ENCODE measurements at places on chromosomes 3 and 15. TPM values are rescaled to one million over a fixed set of nuclear protein-coding genes. Genes with fewer than 3 reads are reported as not detected.

ISL2 gene
- 0.95 TPM for total RNA-seq

GRCh38 chr15:31263751-31264558, 62.7 kb upstream of the KLF13 start:
- DNase-seq, result peak; percentile 90

- no peak for DNase-seq
Measured at GRCh38 chr3:124363476-124363875, 366.8 kb upstream of the UMPS start.

DNA sequence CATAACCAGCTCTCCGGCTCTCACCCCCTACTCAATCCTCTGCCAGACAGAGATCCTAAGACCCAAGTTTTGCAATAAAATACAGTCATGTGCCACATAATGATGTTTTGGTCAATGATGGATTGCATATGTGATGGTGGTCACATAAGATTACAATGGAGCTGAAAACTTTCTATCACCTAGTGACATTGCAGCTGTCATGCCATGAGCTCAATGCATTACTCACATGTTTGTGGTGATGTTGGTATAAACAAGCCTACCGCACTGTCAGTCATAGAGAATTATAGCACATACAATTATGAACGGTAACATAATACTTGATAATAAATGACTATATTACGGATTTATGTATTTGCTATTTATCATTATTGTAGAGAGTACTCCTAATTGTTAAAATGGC, 26.9 kb upstream of the SAMMSON start:
- no peak for DNase-seq

DNA sequence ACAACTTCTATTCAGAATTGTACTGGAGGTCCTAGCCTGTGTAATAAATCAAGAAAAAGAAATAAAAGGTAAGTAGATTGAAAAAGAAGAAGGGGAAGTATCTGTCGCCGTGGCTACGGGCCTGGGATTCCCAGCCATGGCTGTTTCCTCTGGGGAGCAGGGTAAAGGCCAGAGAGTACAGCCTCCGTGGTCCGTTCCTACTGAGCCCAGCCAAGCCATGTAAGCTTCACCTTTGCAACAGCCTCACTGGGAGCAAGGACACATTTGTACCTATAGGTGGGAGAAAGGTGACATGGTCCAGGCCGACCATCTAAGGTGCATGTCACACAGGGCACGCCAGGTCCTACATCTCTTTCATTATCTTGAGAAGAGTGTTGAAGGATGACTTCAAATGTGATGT, 71.3 kb downstream of the ANP32A start:
- no peak for DNase-seq

- no peak for DNase-seq
Measured at GRCh38 chr15:100307241-100308212, 34.2 kb downstream of the ADAMTS17 start.

All from left colon (tissue), 2 donors.